ENCODE measurements at places on chromosomes 7 and 10.

DNA sequence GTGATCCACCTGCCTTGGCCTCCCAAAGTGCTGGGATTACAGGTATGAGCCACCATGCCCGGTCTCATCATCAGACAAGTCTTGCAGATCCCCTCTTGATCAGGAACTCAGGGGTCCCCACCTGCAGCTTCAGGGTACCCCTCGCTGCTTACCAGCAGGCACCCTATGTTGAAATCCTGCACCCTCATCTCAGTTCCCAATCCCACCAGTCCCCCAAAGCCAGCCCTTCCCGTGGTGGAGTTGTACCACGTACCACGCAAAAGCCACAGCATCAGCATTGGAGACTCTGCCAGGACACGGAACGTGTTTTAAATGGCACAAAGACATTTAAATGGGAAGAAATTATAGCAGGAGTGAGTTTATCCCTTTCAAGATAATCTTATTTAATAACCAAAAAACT is 202.0 kb downstream of the CUX1 start:
- no peak overlapping the region for H3K4me3 ChIP-seq
- DNase-seq = peak; percentile 29

DNA sequence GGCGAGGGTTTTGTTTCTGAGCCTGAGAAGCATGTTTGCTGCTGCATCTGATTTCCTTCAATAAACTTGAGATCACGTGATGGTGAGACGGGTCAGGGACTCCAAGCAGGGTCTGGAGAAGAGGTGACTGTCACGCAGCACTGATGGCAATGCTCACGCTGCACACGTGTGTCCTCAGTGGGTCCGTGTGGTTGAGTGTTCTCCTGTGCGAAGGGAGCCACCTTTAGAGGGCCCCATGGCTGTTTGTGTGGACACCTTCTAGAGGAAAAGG is 100.4 kb downstream of the WDR37 start:
- no peaks in the 10 kb centered on the region for H3K4me1 ChIP-seq
- DNase-seq = peak; percentile 67
- H3K27ac ChIP-seq = no peak overlapping the region
- H3K36me3 ChIP-seq = no peaks in the 10 kb centered on the region

GRCh38 chr10:105973360-105973759 is 1191.1 kb downstream of the SORCS1 start:
- DNase-seq = no peak
- H3K4me3 ChIP-seq = no peak overlapping the region

GRCh38 chr10:125720002-125720382 is 483 bp downstream of the EDRF1 start:
- H3K27ac ChIP-seq = peak overlapping the region; percentile 92
- peaks cover 41% of the 10 kb centered on the region for H3K36me3 ChIP-seq
- H3K4me1 ChIP-seq = peaks cover 19% of the 10 kb centered on the region
- no peak for DNase-seq

DNA sequence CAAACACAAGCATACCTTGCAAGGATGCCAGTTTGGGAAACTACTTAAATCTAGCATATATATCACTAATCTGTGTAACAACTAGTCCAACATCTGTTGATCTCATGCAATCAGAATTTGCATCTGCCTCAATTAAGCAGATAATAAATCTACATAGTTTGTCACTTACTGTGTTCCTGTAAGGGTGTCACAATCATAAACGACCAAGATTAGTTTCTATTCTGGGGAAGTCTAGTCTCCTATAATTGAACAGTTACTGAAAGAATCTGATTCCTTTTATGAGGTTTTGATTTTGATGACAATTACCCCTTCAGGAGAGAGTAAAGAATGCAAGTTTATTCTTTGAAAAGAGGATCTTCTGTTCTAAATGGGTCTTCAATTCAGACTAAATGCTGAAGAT is 85.5 kb upstream of the LRRN3 start:
- H3K4me1 ChIP-seq = no peaks in the 10 kb centered on the region
- no peak overlapping the region for H3K4me3 ChIP-seq
- no peak for DNase-seq
- no peak overlapping the region for H3K27ac ChIP-seq
- no peaks in the 10 kb centered on the region for H3K27me3 ChIP-seq

DNA sequence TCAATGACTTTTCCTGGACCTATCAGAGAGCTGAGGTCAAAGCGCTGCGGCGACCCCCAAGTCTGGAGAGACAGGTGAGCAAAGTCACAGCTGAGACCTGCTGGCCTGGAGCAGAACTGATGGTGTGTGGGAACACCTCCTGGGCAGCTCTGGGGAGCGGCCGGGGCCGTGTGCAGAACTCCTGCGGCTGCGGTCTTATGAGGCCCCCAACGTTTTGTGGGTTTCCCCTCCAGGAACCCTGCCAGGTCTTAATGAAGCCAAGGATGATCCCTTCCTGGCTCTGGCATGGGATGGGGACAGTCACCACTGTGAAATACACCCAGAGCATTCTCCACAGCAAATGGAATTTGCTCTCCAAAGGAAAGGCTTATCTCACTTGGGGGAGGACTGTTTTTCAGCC is 26.1 kb downstream of the DPYSL4 start:
- H3K27ac ChIP-seq = no peak overlapping the region
- H3K27me3 ChIP-seq = no peaks in the 10 kb centered on the region
- no peak overlapping the region for H3K4me3 ChIP-seq

DNA sequence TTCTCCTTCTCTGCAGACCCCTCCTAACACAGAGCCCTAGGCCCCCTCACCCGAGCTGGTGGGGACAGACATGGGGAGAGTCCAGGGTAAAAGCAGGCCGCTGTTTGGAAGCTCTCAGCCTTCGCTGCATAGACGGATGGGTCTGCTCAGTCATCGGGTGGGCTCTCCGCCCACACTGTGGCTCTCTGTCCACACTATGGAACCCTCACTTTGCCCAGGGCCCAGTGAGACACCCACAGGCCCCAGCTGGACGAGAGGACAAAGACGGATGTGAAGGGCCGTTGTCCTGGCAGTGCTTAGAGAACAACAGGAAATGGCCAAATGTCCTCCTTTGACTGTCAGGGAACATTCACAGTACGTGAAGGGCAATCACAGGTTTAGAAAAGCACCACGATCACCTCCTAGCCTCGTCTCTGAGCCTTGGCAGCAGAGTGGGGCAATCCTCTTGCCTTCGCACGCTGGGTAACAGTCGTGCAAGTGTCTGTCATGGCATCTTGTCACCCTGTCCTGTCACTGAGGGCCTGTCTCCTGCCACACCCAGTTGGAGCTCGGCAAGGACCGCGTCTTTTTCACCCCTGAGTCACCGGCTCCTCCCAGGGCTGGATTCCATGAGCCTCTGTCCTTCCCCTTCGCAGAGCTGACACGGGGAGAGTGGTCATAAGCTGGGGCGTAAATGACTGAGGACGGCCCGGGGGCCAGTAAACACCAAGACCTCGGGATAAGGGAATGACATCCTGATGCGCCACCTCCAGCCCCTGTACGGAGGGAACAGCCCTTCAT is 80.6 kb downstream of the PRKAG2 start:
- peaks cover 17% of the 10 kb centered on the region for H3K4me1 ChIP-seq
- DNase-seq = peak; percentile 80
- no peaks in the 10 kb centered on the region for H3K36me3 ChIP-seq
- H3K27me3 ChIP-seq = peaks cover 1% of the 10 kb centered on the region
- H3K4me3 ChIP-seq = no peak overlapping the region

All from osteoblast (primary cell).